Vagina (tissue), 2 donors: ENCODE measurements at places on chromosomes 4 and X. TPM values are rescaled to one million over a fixed set of nuclear protein-coding genes. Genes with fewer than 3 reads are reported as not detected.

Gene HNRNPH2
- 43.2 TPM for total RNA-seq

DNA sequence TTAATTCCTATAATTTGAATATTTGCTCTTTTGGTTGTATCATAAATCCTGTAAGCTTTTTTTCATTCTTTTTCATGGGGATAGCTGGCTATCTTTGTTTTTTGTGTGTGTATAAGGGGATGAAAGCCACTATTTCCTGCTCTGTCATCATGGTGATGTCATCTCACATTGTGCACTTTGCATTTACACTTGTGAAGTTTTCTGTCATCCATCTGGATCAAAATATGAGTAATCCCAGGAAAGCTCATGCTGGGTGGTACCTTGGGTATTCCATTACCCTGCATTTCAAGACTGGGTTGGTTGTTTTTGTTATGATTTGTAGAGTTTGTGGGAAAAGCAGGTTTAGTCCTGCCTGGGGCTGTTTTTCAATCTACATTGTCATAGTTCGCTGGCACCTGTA is 367.3 kb downstream of the CHIC1 start:
- no peak overlapping the region for H3K27ac ChIP-seq
- no peaks in the 10 kb centered on the region for H3K27me3 ChIP-seq
- H3K36me3 ChIP-seq, result no peaks in the 10 kb centered on the region

Gene MAGEA3
- total RNA-seq, result not detected

- peaks cover 5% of the 10 kb centered on the region for H3K4me1 ChIP-seq
- DNase-seq, result no peak
- H3K36me3 ChIP-seq, result no peaks in the 10 kb centered on the region
- no peak overlapping the region for H3K27ac ChIP-seq
- no peak overlapping the region for H3K4me3 ChIP-seq
Observed at GRCh38 chr4:185865901-185866328, 53.9 kb upstream of the SORBS2 start.

DNA sequence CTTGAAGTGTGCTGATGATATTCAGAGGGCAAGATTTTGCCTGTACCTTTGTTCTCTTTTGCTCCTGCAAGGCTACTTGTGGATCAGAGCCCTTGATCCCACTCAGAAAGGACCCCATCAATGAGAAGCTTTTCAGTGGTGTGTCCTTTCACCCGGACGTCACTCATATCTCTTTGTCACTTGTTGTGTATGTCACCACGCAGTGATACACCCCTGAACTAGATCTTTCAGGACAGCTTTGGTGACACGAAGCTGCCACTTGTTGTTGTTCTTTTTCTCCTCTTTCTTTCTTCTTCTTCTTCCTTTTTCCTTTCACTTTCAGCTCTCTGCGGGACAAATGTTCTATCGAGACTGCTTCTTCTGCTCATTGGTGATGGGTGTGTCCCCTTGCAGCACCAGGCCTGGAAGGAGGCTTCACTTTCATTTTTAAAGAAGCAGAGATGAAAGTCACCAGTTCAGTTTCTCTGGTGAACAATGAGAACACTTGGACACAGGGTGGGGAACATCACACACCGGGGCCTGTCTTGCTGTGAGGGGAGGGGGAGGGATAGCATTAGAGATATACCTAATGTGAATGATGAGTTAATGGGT is 83.6 kb downstream of the NBDY start:
- peaks cover 8% of the 10 kb centered on the region for H3K4me1 ChIP-seq
- DNase-seq, result no peak
- H3K27me3 ChIP-seq, result no peaks in the 10 kb centered on the region
- no peaks in the 10 kb centered on the region for H3K36me3 ChIP-seq
- peak overlapping the region; percentile 45 for H3K27ac ChIP-seq
- peak overlapping the region; percentile 1 for H3K4me3 ChIP-seq

DNA sequence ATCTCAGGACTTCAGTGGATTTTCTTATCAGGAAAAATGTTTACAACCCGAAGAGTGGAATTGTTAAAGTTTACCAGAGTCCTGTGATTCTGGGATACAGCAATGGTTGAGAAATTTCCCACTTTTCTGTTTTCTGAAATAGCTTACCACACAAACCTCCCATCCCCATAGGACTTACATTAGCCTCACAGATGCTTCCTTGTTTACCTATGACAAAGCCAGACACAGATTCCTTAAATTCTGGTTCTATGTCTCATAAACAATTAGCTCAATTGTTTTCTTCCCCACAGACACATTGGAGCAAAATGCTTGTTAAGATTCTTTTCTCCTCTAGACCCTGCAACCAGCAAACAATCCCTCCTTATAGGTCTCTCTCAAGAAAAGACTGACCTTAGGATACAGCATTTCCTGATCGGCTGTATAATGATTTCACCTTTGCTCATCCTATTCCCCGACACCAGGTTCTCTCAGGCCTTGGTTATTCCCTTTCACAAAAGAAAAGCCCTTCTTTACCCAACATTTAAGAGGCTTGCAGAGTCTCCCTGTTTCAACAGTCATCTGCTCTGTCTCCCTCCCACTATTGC is 886.2 kb downstream of the ARAP2 start:
- H3K4me1 ChIP-seq, result no peaks in the 10 kb centered on the region
- no peak overlapping the region for H3K4me3 ChIP-seq
- no peak for DNase-seq
- H3K36me3 ChIP-seq, result no peaks in the 10 kb centered on the region
- no peak overlapping the region for H3K27ac ChIP-seq

DNA sequence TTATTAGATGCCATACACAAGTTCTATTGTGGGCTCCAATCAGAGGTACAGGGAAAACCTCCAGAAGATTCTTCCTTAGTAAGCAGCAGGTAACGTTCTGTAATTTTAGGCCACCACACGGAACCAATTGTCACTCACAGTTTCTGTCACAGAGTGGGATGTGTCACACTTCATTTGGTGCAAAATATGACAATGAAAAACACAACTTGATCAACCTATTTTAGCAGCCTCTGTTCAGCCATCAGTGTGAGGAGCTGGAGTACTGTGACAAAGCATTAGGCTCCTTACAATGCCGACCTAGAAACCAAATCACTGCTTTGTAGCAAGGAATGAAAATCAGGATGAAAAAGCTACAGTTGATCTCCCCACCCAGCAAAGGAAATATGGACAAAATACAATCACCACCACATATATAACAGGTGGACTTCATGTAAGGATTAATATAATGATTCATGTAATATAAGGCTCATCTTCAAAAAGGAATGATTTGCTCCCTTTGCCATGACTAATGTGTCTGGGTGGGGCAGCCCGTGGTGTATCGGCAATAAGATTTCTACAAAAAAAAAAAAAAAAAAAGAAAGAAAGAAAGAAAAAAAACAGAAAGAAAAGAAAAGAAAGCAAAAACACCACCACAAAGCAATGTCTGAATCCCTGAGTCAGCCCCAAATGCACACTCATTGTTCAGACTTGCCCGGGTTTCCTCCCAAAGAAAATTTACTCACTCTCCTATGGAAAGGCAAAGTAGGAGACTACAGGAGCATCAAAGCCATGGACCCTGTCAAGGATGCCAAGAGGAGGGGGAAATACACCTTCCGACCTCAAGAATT is 36.0 kb downstream of the SLC9A7 start:
- H3K36me3 ChIP-seq, result no peaks in the 10 kb centered on the region
- H3K4me1 ChIP-seq, result no peaks in the 10 kb centered on the region
- H3K27ac ChIP-seq, result no peak overlapping the region
- H3K4me3 ChIP-seq, result no peak overlapping the region

Gene NIPAL1
- total RNA-seq, result 8.1 TPM

DNA sequence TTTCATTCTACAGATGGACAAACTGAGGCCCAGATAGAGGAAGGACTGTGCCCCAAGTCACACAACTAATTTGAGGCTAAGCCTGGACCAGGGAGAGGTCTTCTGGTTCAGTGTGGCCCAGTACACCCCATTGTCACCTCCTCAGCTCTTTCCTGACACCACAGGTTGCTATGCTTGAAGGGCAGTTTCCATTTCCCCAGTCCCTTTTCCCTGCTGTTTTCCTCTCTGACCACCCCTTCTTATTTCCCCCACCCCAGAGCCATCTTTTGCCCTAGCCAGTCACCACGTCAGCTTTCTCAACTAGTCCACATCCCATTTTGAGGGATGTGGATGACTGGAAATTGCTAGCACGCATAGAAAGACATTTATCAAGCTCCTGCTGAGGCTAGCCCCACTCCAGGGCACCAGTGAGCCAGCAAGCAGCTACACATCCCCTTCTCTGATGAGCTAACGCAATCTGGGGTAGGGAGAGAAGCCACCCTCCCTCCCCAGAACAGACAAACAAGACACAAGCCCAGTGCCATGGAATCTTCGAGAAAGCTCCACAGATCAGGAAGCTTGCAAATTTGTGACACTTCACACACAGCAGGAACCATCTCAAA is 1.3 kb downstream of the GABRE start:
- no peaks in the 10 kb centered on the region for H3K27me3 ChIP-seq
- peak overlapping the region; percentile 95 for H3K27ac ChIP-seq
- H3K36me3 ChIP-seq, result no peaks in the 10 kb centered on the region

Gene MAGEA10
- not detected for total RNA-seq

- no peak overlapping the region for H3K4me3 ChIP-seq
- no peaks in the 10 kb centered on the region for H3K27me3 ChIP-seq
- no peaks in the 10 kb centered on the region for H3K4me1 ChIP-seq
- H3K27ac ChIP-seq, result no peak overlapping the region
- no peak for DNase-seq
- H3K36me3 ChIP-seq, result no peaks in the 10 kb centered on the region
Observed at GRCh38 chr4:25575611-25576010, 80.0 kb upstream of the SLC34A2 start.

- no peaks in the 10 kb centered on the region for H3K4me1 ChIP-seq
- no peak for DNase-seq
- no peaks in the 10 kb centered on the region for H3K27me3 ChIP-seq
- H3K36me3 ChIP-seq, result no peaks in the 10 kb centered on the region
- no peak overlapping the region for H3K4me3 ChIP-seq
Observed at GRCh38 chrX:30822764-30823163, 66.3 kb downstream of the TAB3 start.

Gene EXOC1L
- total RNA-seq, result not detected

Gene RBM46
- total RNA-seq, result not detected

- H3K36me3 ChIP-seq, result no peaks in the 10 kb centered on the region
- no peaks in the 10 kb centered on the region for H3K4me1 ChIP-seq
- H3K4me3 ChIP-seq, result no peak overlapping the region
- no peak overlapping the region for H3K27ac ChIP-seq
- no peak for DNase-seq
Observed at GRCh38 chr4:40185830-40186664, 10.8 kb upstream of the RHOH start.

DNA sequence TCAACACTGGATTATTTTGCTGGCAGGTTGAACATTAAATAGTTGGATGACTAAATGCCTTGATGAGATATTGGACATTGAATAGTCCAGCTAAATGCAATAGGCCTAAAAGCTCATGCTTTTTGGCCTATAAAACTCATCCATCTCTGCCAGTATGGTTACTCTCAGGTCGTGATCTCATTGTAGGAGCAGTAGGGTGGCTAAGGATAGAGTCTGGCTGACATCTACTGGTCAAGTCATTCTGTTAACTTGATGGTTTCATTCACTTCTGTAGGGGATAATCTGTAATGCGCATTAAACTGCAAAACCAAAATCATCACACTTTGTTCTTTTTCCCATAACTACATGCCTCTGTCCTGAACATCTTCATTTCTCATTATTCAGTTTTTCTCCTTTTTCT is 227.0 kb downstream of the DKK2 start:
- no peaks in the 10 kb centered on the region for H3K36me3 ChIP-seq
- H3K4me1 ChIP-seq, result no peaks in the 10 kb centered on the region
- H3K27me3 ChIP-seq, result no peaks in the 10 kb centered on the region
- no peak overlapping the region for H3K4me3 ChIP-seq
- no peak for DNase-seq
- H3K27ac ChIP-seq, result no peak overlapping the region

DNA sequence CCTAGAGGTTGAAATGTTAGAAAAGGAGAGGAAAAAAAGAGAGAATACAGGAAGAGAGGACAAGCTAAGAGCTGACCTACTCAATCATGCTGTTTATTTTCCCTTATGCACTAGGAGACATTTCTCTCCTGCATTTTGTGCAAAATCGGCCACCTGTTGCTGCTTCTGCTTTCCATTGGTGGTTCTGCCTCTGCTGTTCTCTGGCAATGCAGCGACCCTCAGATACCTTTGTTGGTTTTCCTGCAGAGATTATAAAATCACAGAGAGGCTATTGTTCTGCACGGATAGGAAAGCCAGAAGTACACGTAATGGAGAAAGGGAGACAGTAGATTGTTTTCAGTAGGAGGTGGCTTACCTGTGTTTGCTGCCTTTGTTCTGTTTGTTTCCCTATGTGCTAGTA is 108.9 kb downstream of the UNC5C start:
- no peak overlapping the region for H3K4me3 ChIP-seq
- DNase-seq, result no peak
- H3K27ac ChIP-seq, result no peak overlapping the region
- H3K4me1 ChIP-seq, result no peaks in the 10 kb centered on the region
- H3K36me3 ChIP-seq, result no peaks in the 10 kb centered on the region
- H3K27me3 ChIP-seq, result no peaks in the 10 kb centered on the region

GRCh38 chr4:53653484-53654053 is 62.3 kb upstream of the LNX1 start:
- H3K4me1 ChIP-seq, result peaks cover 72% of the 10 kb centered on the region
- no peaks in the 10 kb centered on the region for H3K27me3 ChIP-seq
- H3K4me3 ChIP-seq, result no peak overlapping the region
- peak overlapping the region; percentile 78 for H3K27ac ChIP-seq

DNA sequence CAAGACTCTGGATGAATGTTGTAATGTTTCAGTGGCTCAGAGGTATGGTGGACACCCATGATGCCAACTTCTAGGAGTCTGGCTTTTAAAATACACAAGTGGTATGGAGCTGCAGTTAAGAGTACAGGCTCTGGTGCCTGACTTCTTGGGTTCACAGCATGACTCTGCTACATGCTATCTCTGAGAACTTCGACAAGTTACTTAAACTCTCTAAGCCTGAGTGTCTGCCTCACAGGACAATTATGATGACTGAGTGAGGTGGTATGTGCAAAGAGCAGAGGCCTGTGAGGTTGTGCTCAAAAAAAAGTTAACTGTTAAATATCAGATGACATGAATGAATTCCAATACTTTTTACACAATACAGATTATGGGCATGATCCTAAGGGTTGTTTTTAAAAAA is 90.9 kb upstream of the SRD5A3 start:
- H3K4me3 ChIP-seq, result no peak overlapping the region
- no peaks in the 10 kb centered on the region for H3K27me3 ChIP-seq
- DNase-seq, result no peak

- DNase-seq, result no peak
- H3K36me3 ChIP-seq, result no peaks in the 10 kb centered on the region
- no peak overlapping the region for H3K27ac ChIP-seq
- H3K4me1 ChIP-seq, result peaks cover 5% of the 10 kb centered on the region
Observed at GRCh38 chr4:54082168-54082567, 17.8 kb upstream of the CHIC2 start.

GRCh38 chrX:72712094-72712755 is 1.9 kb downstream of the PHKA1 start:
- H3K36me3 ChIP-seq, result no peaks in the 10 kb centered on the region
- no peak overlapping the region for H3K4me3 ChIP-seq
- H3K27me3 ChIP-seq, result no peaks in the 10 kb centered on the region

GRCh38 chrX:35841872-35842271 is 43.7 kb downstream of the MAGEB16 start:
- H3K36me3 ChIP-seq, result no peaks in the 10 kb centered on the region
- no peak overlapping the region for H3K4me3 ChIP-seq
- no peak for DNase-seq
- no peaks in the 10 kb centered on the region for H3K4me1 ChIP-seq

- no peak for DNase-seq
- H3K27ac ChIP-seq, result no peak overlapping the region
- no peak overlapping the region for H3K4me3 ChIP-seq
- no peaks in the 10 kb centered on the region for H3K27me3 ChIP-seq
- no peaks in the 10 kb centered on the region for H3K36me3 ChIP-seq
Observed at GRCh38 chr4:46937493-46937892, 28.4 kb upstream of the COX7B2 start.
